Amniotic stem cell (primary cell): ENCODE measurements at places on chromosomes 11 and 22.

GRCh38 chr11:130480711-130481140 lies 32.3 kb downstream of the ADAMTS15 start:
- DNase-seq, result no peak

GRCh38 chr22:26544489-26544888 lies 32.2 kb upstream of the TFIP11 start:
- DNase-seq, result no peak

GRCh38 chr11:127137771-127138280 lies 137.3 kb upstream of the KIRREL3 start:
- DNase-seq, result no peak

GRCh38 chr11:69280451-69280850 lies 13.5 kb upstream of the MYEOV start:
- DNase-seq, result no peak

GRCh38 chr11:41935795-41936194 lies 476.3 kb upstream of the LRRC4C start:
- no peak for DNase-seq

DNA sequence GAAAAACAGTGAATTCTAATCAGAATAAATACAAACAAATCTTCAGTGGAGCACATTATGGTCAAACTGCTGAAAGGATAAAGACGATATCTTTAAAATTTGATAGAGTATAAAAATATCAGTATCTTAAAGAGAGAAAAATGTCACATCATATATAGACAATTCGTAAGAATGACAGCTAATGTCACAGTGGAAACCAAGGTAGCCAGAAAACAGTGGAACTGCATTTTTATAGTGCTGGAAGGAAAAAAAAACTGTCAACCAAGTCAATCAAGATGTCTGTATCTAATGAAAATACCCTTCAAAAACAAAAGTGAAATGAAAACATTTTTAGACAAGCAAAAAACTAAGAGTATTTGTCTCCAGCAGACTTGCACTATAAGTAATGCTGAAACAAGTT lies 73.4 kb upstream of the HMGXB4 start:
- DNase-seq, result no peak

DNA sequence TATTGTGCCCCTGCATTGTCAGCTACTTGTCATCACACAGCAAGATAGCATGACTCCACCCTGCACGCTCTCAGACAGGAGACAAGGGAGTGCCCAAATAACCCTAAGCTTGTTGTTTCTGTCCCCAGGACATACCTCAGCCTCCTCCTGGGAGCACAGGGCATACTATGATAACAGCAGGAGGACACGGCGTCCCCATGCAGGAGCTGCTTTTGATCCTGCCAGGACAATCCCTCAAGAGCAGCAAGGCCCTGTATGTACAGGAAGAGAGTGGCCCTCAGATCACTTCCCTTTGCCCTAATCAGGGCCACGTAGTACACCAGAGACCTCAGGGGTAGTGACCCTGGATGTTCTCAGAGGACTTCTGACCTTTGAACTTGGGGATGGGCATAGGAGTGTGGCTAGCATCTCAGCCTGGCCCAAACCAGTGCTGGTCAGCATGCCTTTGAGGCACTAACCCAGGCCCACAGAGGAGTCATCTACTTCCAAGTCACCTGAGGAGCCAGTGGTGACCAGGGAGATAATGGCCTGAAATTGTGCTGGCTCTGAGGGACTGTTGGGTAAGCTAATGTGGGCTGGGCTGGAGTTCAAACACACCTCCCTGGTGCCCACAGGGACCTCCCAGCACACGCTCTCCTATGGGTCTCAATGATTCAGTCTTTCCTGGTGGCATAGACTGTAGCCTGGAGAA lies 9.2 kb downstream of the APOA4 start:
- DNase-seq, result no peak

DNA sequence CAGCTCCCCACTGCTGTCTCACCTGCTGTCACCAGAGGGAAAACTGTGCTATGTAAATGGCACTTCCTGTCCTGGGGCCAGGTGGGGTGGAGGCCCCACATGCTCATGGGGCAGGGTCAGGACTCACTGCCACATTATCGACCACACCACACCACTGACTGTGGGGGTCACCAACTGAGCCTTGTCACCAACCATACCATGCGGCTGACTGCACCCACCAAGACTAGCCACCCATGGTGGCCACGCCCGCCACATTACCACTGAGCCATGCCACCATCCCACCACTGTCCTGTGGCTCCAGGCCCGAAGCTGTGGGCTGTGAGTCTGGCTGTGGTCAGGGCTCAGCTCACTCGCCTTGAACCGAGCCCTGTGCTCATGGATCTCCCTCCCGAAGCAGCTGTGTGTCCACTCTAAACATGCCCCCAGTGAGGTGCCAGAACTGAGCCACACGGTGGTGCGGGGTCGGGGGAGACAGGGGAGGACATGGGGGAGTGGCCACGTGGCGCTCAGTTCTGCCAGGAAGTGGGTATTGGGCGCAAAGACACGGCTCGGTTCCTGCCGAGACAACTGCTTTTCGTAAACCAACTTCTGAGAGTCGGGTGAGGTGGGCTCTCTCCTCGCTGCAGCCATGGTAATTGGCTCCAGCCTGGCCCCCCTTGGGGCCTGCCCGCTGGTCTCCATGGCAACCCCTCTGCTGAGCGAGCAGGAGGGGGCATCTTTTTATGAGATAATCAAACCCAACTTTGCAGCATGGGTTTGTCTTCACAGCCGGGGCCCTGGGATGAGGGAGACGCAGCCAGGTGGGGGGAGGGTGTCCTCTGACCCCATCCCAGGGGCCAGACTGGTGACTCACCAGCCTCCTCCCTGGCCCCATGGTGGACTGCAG lies 23.2 kb downstream of the RTN4R start:
- DNase-seq, result no peak

GRCh38 chr22:25623851-25624250 lies 59.4 kb downstream of the GRK3 start:
- DNase-seq, result no peak

DNA sequence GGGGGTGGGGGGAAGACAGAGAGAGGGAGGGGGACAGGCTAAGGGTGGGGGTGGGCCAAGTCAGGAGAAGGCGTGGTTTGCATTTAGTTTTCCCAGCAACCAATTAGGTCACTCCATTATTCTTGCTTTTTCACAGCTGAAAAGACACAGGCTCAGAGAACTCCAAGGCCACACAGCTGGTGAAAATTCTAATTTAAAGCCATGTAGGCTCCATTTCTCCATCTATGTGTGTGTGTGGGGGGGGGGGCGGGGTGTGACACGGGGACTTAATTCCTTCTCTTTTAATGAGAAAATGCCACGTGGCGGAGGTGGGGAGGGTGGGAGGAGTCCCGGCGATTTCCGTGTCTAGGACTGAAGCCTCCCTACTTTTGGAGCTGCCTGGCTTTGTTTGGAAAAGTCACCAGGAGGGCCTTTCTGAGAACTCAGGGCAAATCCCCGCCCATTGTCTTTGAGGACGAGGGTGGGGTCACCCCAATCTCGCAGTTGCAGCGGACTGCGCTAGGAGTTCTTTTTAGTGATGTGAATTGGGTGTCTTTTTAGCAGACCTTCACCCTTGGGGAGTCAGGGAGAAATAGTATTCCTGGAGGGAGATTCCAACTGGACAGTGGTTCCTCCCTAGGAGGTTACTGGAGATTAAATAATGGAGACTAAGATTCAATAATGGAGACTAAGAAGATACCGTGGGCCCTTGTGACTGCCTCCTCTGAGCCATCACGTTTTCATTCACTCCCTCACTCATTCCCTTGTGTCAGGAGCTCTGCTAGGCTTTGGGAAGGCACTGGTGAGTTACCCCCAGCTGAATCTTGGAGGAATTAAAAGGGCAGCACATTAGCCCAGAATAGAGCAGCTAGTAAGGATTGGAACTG lies 36.4 kb upstream of the PTPRJ start:
- DNase-seq, result no peak

DNA sequence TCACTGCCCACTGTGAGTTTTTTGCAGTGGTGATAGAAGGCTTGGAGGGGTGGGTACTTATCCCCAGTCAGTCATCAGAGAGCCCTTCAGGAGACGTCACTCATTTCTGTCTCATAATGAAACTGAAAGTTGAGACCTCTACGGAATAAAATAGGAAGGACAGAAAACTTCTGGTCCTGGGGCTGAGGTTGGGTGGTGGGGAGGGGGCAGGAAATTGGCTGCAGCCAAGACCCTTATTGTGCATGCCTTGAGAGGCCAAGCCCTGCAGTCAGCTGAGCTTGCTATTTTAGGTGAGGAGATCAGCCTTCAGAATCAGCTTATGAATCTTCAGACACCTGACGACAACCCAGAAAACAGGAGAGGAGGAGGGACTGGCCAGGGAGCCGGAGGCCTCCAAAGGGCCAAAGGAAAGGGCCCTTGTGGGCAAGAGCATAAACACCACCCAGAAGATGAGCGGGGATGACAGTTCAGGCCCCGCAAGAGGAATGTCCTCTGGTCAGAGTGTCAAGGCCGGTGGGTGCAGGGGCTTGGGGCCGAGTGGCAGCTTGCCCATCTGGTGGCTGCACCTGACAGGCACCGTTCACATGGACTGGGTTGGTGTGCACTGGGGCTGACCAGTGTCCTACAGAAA lies 17.9 kb upstream of the ADA2 start:
- no peak for DNase-seq

DNA sequence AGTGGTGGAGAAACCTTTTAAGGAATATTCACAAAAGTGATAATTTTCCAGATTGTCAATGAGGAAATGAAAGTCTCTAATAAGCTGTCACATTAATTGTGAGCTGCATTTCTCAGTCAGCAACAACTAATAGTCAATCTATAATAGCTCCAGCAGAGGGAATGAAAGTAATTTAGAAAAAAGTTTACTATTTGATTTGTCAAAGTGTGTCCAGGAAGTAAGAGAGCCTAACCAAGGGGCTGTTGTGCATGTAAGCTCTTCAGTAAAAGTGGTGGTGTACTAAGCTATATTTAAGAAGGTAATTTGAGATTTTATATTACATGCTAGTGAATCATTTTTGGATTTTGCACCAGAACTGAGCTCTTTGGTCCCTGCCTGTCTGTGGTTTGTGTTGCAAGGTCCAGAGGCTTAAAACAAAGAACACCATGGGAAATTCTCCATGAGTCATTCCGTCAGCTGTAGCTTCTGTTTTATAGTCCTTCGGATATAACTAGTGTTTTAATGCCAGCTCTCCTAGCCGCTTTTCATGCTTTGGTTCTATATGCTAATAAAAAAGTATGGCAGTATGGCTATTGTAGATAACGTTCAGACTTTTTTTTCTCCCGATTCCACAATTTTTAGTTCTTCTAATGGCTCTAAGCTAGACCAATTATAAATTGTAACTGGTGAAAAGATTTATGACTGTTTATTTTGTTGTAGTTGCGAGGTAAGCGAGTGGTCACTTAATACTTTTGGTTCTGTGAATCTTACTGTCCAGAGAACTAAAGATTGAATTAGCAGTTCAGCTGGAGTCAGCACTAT lies 64.6 kb downstream of the ARHGEF12 start:
- DNase-seq, result peak; percentile 84

DNA sequence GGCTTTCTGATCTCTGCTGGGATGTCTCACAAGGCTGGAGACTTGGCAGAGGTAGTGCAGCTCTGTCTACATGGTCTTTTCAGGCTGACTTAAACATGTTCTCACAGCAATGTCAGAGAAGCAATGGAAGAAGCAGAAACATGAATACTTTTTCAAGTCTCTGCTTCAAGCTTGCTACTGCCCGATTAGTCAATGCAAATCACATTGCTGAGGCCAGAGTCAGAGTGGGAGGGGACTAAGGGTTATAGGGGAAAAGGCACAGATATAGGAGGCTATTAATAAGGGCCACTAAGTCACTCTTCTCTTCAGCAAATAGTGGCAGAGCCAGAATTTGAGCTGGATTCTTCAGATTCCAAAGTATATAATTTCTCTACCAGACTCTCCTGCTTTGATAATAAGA lies 390.5 kb downstream of the TMEM135 start:
- DNase-seq, result no peak

DNA sequence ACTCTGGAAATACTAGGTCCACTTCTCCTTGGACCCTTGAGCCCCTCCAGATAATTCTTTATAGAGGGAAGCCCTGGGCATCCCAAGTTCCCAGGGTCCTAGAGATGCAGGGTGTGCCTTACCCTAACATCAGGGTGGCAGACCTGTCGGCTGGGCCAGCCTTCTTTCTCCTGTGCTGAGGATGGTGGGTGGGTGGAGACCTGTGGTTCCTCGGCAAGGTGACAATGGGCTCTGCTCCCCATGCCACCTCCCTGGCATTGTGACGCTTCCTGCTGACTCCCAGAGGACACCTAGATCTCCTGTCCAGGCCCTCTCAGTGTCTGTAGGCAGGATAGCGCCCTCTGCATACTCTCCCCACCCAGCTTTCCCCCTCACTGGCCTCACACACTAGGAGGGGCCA lies 3.8 kb upstream of the DERL3 start:
- no peak for DNase-seq

GRCh38 chr11:61575886-61576861 lies 4.7 kb downstream of the SYT7 start:
- DNase-seq, result no peak

- DNase-seq, result no peak
Observed at GRCh38 chr11:119469506-119469905, 46.5 kb upstream of the THY1 start.

- no peak for DNase-seq
Observed at GRCh38 chr11:59011655-59012397, 72.5 kb downstream of the GLYATL1 start.

DNA sequence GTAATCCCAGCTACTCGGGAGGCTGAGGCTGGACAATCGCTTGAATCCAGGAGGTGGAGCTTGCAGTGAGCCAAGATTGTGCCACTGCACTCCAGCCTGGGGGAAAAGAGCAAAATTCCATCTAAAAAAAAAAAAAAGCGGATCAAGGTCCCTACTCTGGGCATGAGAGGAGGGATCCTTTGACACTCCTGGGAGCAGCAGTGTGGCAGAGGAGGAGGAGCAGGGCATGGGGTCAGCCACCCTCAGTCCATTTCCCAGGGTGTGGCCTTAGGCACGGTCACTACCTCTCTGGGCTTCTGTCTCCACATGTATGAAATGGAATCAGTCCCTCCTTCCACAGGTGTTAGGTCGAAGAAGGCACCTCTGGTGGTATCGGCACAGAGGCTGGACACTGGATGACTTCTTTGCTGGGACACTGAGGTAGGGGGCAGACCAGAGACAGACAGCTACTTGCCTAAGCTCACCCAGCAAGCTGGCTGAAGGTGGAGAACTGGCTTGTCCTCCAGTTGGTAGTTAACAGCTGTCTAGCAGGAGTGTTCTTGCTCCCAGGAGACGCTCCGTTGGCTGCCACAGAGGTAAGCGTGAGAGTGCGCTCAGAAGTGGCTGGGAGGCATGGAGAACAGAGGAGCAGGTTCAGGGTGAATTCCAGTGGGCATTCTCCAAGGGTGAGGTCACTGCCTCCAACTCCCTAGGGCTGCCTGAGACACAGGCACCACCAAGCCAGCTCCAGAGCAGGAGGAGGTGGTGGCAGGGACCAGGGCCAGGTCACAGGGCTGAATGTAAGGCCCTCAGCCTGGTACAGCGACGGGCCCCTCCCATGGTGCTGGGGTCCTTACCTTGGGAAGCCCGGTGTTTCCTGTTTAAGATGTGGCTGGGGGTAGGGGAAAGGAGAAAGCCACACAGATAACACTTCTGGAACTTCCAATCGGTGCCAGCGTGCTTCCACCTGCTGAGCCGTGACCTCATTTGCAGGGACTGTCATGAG lies 19.5 kb downstream of the TXN2 start:
- peak; percentile 61 for DNase-seq

GRCh38 chr11:72727521-72727920 lies 24.7 kb downstream of the ARAP1 start:
- DNase-seq, result no peak
